Activated naive CD4-positive, alpha-beta T cell treated with anti-CD3 and anti-CD28 coated beads, Interleukin-2, amount 50 U/mL, for 16 hours (primary cell): ENCODE measurements at places on chromosomes 13 and 19.

- DNase-seq: no peak
Measured at GRCh38 chr19:13382633-13382938, 123.7 kb downstream of the CACNA1A start.

DNA sequence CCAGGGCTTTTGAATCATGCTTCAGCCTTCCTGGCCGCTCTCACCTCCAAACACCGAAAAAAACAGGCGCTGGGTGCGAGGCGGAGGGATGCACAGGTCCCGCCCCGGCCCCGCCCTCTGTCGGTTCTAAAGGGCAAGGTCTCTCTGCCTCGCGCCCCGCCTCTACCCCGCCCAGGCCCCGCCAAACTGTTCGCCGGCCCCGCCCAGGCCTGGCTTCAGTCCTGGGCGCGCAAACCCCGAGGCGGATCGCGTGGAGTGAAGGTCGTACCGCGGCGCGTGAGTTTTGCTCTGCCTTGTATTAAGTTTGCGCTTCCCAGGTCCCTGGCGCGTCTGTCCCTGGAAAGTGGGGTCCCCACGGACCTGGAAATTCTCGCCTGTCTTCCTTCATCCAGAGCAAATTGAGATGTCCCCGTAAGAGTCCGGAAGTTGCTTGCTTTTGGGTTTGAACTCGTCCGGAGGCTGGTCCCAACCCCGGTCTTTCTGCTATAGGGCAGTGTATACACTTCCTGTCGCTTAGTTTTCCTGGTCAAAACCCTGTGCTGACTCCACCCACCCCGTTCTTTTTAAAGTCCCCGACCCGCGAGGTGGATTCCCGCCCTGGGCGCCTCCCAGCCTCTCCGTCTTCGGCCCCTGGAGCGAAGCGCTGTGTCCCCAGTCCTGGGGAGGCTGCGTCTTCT is 8.4 kb downstream of the ZNF808 start:
- DNase-seq: peak; percentile 91

DNA sequence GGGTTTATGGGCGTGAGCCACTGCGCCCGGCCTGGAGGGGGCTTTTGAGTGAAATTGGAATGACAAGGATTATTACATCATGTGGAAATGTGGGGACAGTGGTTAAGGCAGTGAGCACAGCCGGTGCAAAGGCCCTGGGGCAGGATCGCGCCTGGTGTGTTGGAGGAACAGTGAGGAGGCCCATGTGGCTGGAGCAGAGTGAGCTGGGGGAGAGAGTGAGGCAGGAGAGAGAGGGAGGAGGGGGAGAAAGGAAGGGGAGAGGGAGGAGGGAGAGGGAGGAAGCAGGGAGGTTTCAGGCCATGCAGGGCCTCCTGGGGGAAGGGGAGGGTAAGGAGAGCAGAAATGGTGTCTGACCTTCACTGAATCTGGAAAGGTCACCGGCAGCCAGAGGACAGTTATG is 11.3 kb upstream of the CELF5 start:
- no peak for DNase-seq

DNA sequence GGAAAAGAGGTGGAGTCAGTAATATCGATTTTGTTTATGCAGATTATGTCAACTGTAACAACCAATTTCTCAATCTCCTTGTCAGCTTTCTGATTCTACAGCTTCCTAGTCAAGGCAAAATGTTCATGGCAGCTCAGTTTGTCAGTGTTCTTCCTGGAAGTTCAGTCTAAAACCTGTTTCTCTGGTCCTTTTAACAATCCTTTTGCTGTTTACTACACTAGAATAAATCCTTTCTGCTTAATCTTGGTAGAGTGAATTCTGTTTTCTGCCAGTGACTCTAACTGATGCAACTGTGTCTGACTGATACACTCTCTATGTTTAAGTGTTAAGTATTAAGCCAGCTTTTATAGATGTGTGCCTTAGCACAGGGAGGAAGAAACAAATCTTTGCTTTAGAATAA is 516.9 kb upstream of the KLF12 start:
- DNase-seq: no peak

DNA sequence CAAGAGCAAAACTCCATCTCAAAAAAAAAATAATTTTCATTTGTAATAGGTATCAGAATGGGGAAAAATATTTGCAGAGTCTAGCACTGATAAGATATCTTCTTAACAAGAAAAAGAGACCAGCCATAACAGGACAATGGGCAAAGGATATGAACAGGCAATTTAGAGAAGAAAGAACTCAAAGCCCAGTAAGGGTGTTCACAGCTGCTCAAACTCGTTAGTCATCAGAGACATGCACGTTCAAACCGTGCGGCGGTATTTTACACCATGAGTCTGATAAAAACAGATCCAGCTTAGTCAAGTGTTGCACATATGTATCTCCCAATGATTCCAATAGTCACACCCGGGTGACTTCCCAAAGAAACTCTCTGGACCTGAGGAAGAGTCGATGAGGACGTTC is 13.7 kb upstream of the NCCRP1 start:
- DNase-seq: no peak

- no peak for DNase-seq
Measured at GRCh38 chr13:83498045-83498444, 384.2 kb downstream of the SLITRK1 start.

GRCh38 chr13:53782488-53782961 is 753.9 kb downstream of the OLFM4 start:
- DNase-seq: no peak

DNA sequence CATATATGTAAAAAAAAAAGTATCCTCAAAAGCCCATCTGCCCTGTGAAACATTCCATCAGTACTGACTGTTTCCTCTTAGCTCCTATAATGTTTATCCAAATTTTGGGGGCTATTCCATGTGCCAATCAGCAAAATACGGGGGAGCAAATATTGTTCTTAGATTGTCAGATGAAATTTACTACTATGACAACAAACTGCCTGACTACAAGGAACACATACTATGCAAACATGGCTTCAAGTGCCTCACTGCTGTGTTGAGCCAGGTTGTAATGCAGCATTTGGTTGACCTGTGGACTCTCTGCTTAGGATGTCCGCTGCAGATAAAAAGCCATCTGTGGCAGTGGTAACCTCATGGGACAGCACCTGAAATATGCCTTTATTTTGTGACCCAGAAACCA is 98.2 kb upstream of the SCEL start:
- DNase-seq: no peak

- no peak for DNase-seq
Measured at GRCh38 chr19:39413272-39413910, 922 bp downstream of the PLEKHG2 start.

GRCh38 chr13:87198371-87198770 is 472.8 kb upstream of the SLITRK5 start:
- DNase-seq: no peak

- no peak for DNase-seq
Measured at GRCh38 chr13:45109102-45109720, 11.1 kb upstream of the GTF2F2 start.

DNA sequence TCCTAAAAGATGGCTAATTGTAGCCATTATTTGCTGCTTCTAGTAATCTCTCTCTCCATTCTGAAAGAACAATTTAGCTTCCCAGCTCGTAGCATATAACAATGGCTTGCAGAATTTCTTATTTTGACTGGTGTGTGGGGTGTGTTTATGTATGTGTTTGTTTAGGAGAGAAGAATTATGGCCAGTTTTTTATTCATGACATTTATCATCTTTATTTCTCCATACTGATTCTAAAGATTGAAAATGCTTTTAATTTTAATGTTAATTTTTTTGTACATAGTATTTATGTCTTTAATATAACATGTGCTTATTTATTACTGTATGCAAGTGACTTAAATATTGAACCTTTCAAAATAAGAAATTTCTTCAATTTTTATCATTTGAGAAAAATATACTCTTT is 115.8 kb upstream of the TMTC4 start:
- no peak for DNase-seq

DNA sequence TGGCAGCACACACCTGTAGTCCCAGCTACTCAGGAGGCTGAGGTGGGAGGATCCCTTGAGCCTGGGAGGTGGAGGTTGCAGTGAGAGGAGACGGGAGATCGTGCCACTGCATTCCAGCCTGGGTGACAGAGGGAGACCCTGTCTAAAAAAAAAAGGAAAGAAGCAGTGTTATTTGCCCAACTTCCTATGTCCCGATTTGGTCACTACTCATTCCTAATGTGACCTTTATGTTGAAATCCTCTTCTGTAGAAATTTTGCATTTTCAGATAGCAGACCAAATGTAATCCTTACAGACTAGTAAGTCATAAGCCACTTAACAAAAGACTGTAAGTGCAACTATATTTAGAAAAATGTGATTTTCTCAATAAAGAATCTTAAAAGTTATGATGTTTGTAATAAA is 18.2 kb upstream of the STK24 start:
- DNase-seq: no peak
